ENCODE measurements at places on chromosomes 5 and 9.
A peak's percentile ranks its signal among the peaks of the same experiment; 100 is the strongest.

GRCh38 chr5:109853377-109853776 lies 163.7 kb downstream of the MAN2A1 start:
- DNase-seq = peak; percentile 25

GRCh38 chr9:121801579-121801978 lies 150.1 kb downstream of the DAB2IP start:
- DNase-seq = no peak

DNA sequence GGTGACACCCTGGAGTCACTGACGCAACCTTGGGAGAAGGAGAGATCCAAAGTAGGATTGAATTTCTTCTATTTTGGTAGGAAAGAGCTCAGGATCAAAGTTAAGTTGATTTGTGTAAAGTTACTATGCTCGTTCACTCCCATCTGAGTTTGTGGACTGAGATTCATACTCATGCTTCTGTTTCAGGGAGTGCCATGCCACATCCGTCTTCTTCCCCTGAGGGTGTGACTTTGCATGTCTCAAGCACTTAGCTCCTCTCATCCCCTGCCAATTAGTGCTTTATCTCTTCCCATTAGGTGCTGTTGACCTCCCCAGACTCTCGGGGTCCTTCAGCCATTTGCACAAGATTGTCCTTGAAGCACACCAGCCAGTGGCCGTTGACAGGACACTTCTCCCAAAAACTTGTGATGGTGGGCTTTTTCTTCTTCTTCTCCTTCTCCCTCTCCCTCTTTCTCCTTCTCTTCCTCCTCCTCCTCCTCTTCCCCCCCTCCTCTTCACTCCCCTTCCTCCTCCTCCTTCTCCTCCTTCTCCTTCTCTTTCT lies 232.2 kb upstream of the KLF4 start:
- DNase-seq = no peak

GRCh38 chr5:178785999-178786398 lies 55.5 kb upstream of the ZNF354A start:
- DNase-seq = no peak

DNA sequence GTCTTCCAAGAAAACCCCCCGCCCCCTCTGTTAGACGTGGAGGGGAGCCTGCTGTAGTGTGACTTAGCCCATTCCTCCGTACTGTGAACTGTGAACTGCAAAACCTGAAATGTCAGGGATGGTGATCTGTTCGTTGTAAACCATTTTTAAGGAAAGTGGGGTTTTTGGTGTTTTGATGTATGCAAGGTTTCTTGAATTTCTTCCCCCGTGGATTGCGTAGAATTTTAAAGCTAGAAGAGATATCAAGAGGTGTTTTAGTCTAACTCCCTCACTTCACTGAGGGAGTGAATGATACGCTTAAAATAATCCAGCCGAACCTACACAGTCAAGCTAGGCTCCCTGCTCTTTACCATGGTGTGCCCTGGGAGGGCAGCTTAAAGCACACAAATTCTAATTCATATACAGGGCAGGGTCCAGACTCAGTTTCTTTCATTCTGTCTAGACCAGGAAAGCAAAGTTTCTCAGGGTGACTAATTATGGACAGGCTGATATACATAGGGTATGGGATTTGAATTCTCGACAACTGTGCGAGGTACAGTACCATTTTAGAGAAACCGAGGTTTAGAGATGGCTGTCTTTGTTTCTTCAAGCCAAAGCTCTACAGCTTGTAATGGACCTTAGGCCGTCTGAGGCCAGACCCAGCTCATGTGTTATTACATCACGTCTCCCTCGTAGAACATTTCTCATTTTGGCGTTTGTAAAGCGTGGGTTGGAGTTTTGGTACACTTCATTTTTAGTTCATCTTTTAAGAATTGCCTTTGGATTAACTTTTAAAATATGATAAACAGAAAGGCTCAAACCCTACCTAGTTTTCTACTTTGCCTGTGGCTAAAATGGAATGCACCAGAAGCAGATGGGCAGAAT lies 2.7 kb downstream of the PTGER4 start:
- no peak for DNase-seq

DNA sequence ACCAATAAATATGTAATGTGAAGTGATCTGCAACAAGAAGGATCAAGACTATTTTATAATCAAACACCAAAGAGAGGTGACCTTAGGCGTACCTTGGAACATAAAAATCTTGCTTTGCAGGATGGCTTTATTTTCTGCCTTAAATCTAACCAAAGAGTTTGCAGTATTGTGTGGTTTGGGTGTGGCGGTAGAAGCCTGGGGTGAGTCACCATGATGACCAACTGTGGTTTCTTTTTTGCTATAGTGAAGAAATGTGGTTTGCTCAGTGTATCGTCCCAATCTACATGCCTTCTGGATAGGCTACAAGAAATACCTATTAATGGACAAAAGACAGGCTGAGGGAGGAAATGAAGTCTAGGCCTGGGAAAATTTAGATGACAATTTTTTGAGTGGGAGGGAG lies 5.1 kb upstream of the CAST start:
- DNase-seq = no peak

- no peak for DNase-seq
Measured at GRCh38 chr5:112016980-112017379, 260.0 kb upstream of the NREP start.

DNA sequence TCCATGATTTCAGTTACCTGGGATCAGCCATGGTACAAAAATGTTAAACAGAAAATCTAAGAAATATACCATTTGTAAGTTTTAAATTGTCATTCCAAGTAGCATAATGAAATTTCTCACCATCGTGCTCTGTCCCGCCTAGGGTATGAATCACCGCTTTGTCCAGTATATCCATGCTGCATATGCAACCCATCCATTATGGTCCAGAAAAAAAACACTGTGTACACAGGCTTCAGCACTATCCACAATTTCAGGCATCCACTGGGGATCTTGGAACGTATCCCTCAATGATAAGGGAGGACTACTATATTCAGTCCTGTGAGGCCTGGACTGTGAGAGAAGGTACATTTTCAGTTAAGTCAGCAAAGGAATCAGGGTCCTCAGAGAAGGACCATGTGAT lies 37.6 kb upstream of the HNRNPA0 start:
- no peak for DNase-seq

DNA sequence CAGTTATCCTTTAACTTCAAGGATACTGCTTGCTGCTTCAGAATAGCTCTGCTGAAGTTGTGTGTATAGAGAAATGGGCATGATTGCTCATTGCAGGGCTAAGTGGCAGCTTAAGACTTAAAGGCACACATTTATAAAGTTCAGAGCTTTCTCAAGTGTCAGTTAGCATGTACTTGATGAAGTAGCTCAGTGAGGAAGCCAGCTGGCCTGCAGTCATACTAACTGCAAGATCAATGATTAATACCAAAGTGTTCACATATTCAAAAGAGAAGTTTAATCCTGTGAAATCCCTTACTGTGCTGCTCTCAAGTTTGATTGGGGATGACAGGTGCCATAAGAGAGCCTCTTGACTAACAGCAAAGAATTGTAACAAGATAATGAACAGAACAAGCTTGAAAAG lies 483.4 kb upstream of the NUDT12 start:
- DNase-seq = no peak

DNA sequence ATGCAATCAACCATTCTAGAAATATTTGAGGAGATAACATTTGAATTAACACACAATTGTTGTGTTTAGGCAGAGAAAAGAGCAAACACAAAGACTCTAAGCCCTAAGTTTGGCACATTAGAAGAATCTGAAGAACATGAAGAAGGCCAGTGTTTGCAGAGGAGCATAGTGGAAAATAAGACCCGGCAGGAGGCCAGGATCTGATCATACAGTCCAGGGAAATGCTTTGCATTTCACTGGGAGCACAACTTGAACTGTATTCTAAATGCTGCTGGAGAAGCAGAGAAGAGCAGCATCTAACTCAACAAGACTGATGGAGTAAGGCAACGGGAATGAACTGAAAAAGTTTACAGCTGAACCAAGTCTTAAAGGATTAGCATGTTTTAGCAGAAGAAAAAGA lies 463.4 kb downstream of the ZNF608 start:
- no peak for DNase-seq

DNA sequence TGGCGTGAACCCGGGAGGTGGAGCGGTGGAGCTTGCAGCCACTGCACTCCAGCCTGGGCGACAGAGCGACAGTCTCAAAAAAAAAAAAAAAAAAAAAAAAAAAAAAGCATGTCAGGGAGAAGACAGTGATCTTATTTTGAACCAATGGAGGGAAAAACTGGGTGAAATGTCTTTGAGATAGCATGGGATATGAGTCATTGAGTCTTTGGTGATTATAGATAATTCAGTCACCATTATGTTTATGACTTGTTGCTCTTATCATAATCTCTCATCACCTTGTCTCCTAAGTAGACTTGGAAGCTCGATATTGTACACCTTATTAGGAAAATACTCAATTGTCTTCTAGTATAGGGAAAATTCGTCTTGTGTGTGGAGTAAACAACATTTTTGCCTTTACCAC lies 55.1 kb upstream of the KDM4C start:
- no peak for DNase-seq

DNA sequence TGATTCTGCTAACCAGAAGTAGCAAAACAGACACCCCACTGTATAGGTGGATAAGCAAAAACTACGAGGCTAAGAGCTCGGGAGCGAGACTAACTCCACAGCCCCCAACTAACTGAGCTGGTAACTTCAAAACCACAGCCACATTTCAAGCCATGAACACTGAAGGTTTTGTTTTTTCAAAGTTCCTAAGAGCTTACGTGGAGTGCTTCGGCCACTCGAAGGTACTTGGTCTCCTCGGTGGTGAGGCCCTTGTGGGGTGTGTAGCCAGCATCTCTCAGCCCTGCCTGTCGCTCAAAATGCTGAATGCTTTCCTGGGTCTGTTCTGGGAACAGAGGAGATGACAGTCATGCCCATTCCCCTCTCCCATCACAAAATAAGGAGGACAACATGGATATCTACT lies 11.1 kb downstream of the KIAA1191 start:
- DNase-seq = no peak

DNA sequence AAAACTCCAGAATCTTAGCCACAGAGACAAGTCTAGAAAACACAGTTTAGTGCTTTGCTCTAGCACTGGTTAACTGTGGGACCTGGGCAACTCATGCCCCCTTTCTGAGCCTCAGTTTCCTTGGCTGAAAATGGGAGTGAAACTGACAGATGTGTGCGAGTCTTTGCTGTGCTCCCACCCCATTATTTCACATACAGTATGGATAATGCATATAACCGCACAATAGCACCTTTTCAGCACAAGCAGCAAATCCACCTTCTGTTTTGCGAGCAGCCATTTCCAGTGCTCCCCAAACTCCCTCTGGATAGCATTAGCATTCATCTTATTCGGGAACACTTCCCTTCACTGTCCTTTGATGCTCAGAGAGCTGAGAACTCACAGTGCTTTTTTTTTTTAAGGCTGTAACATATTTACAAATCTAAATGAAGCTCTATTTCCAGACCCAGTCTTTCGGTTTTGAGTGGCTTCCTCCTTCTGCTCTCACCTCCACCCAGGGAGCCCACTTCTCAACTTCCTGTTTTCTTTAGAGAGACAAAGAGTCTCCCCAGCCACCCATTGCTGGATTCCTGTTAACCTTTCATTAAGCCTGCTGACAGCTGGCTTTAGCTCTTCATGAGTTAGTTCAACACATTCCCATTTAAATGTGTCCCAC lies 49.2 kb downstream of the TIMD4 start:
- DNase-seq = no peak

DNA sequence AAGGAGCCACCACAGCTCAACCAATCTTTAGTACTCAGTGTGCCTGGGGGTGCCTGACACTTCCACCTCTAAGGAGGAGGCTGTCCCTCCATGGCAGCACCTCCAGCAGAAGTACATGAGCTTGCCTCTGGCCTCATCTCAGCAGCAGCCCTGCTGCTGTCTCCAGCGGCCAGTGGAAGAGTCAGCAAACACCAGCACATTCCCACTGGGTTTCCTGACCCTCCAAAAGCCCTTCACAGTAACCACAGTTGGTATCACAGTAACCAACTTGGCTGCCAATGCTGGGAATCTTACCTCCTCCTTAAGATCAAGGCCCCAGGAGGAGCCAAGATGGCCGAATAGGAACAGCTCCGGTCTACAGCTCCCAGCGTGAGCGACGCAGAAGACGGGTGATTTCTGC lies 29.4 kb downstream of the FSTL4 start:
- DNase-seq = no peak

DNA sequence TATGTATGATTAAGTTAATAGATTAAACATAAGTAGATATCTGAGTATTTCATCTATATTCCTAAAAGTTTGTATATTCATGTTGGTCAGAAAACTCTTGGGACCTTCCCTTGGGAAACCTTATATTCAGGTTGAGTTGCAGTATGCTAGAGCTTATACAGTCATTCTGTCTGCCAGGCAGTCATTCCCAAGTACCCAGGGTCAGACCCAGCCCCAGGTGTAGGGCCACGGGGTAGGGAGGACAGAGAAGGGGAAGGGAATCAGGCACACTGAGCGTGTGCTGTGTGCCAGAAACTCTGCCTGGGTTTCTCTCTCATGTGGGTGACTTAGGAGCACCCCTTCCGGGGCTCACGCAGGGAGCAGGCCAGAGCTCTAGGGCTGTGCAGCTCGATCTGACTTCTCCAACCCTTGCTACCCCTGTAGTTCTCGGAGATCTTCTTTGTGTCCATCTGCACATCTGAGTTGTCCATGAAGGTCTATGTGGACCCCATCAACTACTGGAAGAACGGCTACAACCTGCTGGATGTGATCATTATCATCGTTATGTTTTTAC lies 28.2 kb downstream of the CATSPER3 start:
- DNase-seq = no peak

GRCh38 chr9:98214811-98215210 lies 22.4 kb upstream of the CORO2A start:
- no peak for DNase-seq

- no peak for DNase-seq
Measured at GRCh38 chr5:15344954-15345353, 155.0 kb upstream of the FBXL7 start.

- no peak for DNase-seq
Measured at GRCh38 chr9:114860187-114860586, 54.3 kb upstream of the TNFSF15 start.

DNA sequence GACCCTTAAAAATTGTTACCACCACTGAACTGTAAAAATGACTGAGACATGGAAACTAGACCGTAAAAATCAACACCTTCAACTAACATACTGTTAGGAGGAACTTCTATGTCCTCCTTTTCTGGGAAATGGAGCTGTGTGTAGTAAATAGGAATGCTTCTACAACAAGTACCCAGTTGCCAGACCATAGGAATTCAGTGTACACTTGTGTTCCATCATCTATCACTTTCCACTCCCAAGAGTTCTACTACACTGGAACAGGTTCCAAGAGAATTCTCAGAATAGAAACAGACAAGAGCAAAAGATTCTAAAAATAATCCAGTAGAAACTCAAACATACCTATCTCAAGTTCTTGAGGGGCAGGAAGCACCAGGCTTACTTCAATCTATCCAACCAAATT lies 23.6 kb downstream of the UBAP2 start:
- no peak for DNase-seq

- DNase-seq = no peak
Measured at GRCh38 chr5:32531885-32532520, 53.4 kb upstream of the SUB1 start.

- no peak for DNase-seq
Measured at GRCh38 chr9:92270511-92270910, 23.0 kb downstream of the IARS1 start.

- DNase-seq = no peak
Measured at GRCh38 chr9:106961623-106962022, 98.7 kb downstream of the ZNF462 start.

- DNase-seq = no peak
Measured at GRCh38 chr5:157463621-157464518, 3.9 kb downstream of the NIPAL4 start.
